A549 treated with CpdA at 1 μM for 4 hours (cell line): ENCODE measurements at places on chromosomes 11 and 22. TPM values are rescaled to one million over a fixed set of nuclear protein-coding genes. Genes with fewer than 3 reads are reported as not detected.

OR56A1 gene
- not detected in 5 replicates for total RNA-seq

INPP5J gene
- 0.47 to 0.86 TPM (median 0.72 TPM) in 5 replicates for total RNA-seq

SAC3D1 gene
- 32.2 to 54.3 TPM (median 50.2 TPM) in 5 replicates for total RNA-seq

LDHAL6A gene
- not detected in 5 replicates for total RNA-seq

OR52E8 gene
- total RNA-seq, result not detected in 5 replicates

OR51I2 gene
- not detected in 5 replicates for total RNA-seq

APOL5 gene
- total RNA-seq, result not detected in 5 replicates

MUC15 gene
- total RNA-seq, result not detected in 5 replicates

NAALAD2 gene
- total RNA-seq, result not detected in 5 replicates

KDM4E gene
- not detected in 5 replicates for total RNA-seq

OR51B5 gene
- 0.03 TPM in 1 of 5 replicates, not detected in the others for total RNA-seq

UBQLNL gene
- total RNA-seq, result 0.08 to 0.20 TPM in 2 of 5 replicates, not detected in the others

BCL2L13 gene
- total RNA-seq, result 34.0 to 43.2 TPM (median 34.4 TPM) in 5 replicates

KCNK4 gene
- 0.07 to 0.24 TPM in 2 of 5 replicates, not detected in the others for total RNA-seq

MRGPRX4 gene
- total RNA-seq, result not detected in 5 replicates

MS4A12 gene
- not detected in 5 replicates for total RNA-seq

TSGA10IP gene
- not detected in 5 replicates for total RNA-seq

MS4A7 gene
- not detected in 5 replicates for total RNA-seq

TECTA gene
- total RNA-seq, result 0.05 to 0.13 TPM (median 0.06 TPM) in 4 of 5 replicates, not detected in the other

TPBGL gene
- total RNA-seq, result 0.15 to 0.35 TPM (median 0.20 TPM) in 5 replicates

PHLDA2 gene
- 96.6 to 156 TPM (median 147 TPM) in 5 replicates for total RNA-seq

PANX3 gene
- total RNA-seq, result not detected in 5 replicates

PKNOX2 gene
- total RNA-seq, result not detected in 5 replicates

SHISAL1 gene
- total RNA-seq, result 7.2 to 8.4 TPM (median 7.4 TPM) in 5 replicates

RASL10A gene
- total RNA-seq, result 0.13 to 0.32 TPM (median 0.24 TPM) in 4 of 5 replicates, not detected in the other

ANO1 gene
- 1.1 to 2.5 TPM (median 1.4 TPM) in 5 replicates for total RNA-seq

GAL gene
- total RNA-seq, result 10.1 to 21.1 TPM (median 19.3 TPM) in 5 replicates

ST14 gene
- 0.05 to 0.16 TPM (median 0.13 TPM) in 4 of 5 replicates, not detected in the other for total RNA-seq

PRG3 gene
- not detected in 5 replicates for total RNA-seq

WNT11 gene
- 0.35 to 1.5 TPM (median 0.97 TPM) in 5 replicates for total RNA-seq

NCR3LG1 gene
- 1.8 to 3.2 TPM (median 1.9 TPM) in 5 replicates for total RNA-seq

TYR gene
- not detected in 5 replicates for total RNA-seq

SBF1 gene
- 17.7 to 27.3 TPM (median 24.6 TPM) in 5 replicates for total RNA-seq

PDGFB gene
- total RNA-seq, result 3.2 to 4.4 TPM (median 3.5 TPM) in 5 replicates

LDLRAD3 gene
- 19.3 to 22.6 TPM (median 21.7 TPM) in 5 replicates for total RNA-seq

SLC22A8 gene
- not detected in 5 replicates for total RNA-seq

EEF1G gene
- 1,810 to 2,054 TPM (median 1,998 TPM) in 5 replicates for total RNA-seq

MAPK8IP1 gene
- total RNA-seq, result 5.1 to 7.0 TPM (median 5.9 TPM) in 5 replicates

GSTT2 gene
- total RNA-seq, result not detected in 5 replicates

C11orf16 gene
- total RNA-seq, result not detected in 5 replicates

IGLL5 gene
- total RNA-seq, result not detected in 5 replicates

PKDREJ gene
- not detected in 5 replicates for total RNA-seq

MS4A1 gene
- total RNA-seq, result not detected in 5 replicates

CATSPER1 gene
- 1.2 to 2.0 TPM (median 1.3 TPM) in 5 replicates for total RNA-seq

LRRC4C gene
- not detected in 5 replicates for total RNA-seq

DNAJB7 gene
- not detected in 5 replicates for total RNA-seq

STT3A gene
- 95.0 to 112 TPM (median 103 TPM) in 5 replicates for total RNA-seq

MMP10 gene
- total RNA-seq, result 0.86 to 2.0 TPM (median 1.1 TPM) in 5 replicates

SLC16A8 gene
- not detected in 5 replicates for total RNA-seq

FXYD2 gene
- total RNA-seq, result 11.8 to 22.6 TPM (median 16.9 TPM) in 5 replicates

GTSE1 gene
- total RNA-seq, result 28.8 to 34.6 TPM (median 32.0 TPM) in 5 replicates

OR51B4 gene
- not detected in 5 replicates for total RNA-seq

MS4A6A gene
- not detected in 5 replicates for total RNA-seq

C22orf42 gene
- not detected in 5 replicates for total RNA-seq

OR4P4 gene
- total RNA-seq, result not detected in 5 replicates

AQP11 gene
- 1.7 to 2.9 TPM (median 2.3 TPM) in 5 replicates for total RNA-seq

SMIM35 gene
- total RNA-seq, result not detected in 5 replicates

SGSM1 gene
- 0.17 to 0.68 TPM (median 0.38 TPM) in 5 replicates for total RNA-seq
